ENCODE measurements at places on chromosomes 3 and 15.

DNA sequence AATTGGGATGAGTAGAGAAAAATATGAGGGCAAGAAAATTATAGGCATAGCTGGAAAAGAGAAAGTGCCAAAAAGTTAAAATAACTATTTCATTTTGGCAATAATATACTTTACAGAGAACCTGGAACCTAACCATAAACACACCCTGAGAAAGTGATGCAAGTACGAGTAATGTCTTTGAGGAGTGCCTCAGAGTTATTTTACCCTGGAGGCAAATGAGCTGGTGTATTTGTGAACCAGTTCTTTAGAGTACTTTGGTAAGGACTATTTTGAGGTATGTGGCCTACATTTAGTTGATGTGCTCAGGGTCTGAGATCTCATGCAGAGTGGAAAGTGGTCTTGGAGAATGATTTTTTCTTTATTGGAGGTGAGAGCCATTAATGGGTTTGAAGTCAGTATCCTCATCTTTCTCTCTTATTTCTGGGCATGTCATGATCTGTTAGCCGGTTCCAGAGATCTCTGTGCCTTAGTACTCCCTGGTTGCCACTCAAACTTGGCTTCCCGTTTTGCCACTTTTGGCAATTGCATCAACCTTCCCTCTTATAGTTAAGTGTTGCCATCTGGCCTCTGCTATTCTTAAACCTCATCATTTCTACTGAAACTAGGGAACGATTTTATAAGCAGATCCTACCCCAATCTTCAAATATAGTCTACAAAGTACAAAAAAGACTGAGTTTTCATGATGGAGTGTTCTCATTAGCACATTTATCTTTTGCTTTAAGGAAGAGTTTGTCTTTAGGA lies 145.7 kb downstream of the EPHA6 start:
- no peak for DNase-seq

DNA sequence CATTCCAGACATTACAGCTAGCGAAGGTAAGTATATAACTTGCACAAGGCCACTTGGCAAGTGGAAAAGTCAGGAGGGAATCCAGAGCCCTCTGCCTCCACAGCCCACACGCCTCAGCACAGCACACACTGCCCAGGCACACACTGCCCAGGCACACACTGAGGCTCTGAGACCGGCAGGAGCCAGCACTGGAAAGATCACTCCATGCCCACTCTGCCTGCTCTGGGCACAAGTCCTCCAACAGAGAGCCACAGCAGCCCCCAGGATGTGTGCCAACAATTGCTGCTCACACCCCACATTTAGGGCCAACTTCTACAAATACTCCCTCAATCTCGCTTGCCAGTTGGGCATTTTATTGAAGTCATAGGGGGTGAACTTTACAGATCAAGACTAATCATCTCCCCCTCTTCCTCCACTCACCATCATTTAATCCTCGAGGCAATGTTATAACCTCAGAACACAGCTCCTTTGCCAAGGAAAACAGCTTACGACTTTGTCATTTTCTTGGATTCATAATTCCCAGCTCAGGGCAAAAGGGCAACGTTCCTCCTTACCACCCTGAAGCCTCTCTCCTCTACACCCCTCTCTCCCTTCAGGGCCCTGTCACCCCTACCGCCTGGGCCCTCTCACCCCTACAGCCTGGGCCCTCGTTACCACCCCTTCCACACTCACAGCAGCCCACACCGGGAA lies 53.0 kb upstream of the TPM1 start:
- DNase-seq: no peak

- DNase-seq: no peak
Measured at GRCh38 chr3:190178779-190179178, 58.1 kb upstream of the P3H2 start.

DNA sequence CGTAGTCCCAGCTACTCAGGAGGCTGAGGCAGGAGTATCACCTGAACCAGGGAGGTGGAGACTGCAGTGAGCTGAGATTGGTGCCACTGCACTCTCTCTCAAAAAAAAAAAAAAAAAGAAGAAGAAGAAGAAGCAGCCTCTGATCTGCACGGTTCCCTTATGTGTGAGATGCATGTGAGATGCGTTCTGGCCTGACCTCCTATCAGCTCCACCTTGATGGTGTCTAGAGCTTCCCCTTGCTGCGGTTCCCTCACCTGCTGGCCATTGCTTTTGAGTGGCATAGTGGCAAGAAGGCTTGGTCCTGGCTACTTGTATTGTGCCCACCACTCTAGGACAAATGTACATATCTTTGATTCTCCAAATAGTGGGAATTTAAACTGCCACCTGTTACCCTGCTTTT lies 49.4 kb upstream of the CFAP161 start:
- no peak for DNase-seq

- DNase-seq: no peak
Measured at GRCh38 chr15:79455943-79456342, 23.8 kb downstream of the MINAR1 start.

DNA sequence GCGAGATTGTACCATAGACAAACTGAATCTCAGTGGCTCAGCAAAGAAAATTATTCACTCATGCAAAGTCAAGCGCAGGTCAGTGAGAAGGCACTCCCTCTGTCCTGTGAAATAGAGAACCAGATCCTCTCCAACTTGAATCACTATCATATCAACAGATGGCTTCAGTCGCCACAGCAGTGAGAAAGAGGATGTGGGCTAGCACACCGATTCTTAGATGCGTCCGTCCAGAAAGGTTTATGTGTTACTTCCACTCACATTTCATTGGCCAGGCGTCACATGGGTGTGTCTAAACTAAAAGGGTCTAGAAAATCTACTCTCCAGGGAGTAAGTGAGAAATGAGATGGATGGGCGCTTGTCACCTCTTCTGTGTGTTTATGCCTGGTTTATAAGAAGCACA lies 141.6 kb upstream of the KBTBD8 start:
- peak; percentile 30 for DNase-seq

DNA sequence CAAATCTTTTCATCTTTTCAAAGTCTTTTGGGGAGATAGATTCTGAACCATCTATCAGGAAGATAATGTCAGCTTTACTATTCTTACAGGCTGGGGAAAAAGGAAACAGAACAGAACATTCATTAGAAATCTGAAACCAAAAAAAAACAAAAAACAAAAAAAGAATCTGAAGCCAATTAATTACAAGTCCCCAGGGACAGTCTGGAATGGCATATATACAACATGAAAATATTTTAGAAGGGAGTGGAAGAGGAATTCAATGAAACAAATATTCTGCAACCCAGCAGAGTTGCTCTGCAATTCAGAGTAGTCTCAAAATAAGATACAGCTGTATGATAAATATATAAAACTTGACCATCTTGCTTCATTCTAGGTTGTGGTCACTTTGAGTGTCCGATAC lies 41.7 kb upstream of the CAPN7 start:
- DNase-seq: no peak

DNA sequence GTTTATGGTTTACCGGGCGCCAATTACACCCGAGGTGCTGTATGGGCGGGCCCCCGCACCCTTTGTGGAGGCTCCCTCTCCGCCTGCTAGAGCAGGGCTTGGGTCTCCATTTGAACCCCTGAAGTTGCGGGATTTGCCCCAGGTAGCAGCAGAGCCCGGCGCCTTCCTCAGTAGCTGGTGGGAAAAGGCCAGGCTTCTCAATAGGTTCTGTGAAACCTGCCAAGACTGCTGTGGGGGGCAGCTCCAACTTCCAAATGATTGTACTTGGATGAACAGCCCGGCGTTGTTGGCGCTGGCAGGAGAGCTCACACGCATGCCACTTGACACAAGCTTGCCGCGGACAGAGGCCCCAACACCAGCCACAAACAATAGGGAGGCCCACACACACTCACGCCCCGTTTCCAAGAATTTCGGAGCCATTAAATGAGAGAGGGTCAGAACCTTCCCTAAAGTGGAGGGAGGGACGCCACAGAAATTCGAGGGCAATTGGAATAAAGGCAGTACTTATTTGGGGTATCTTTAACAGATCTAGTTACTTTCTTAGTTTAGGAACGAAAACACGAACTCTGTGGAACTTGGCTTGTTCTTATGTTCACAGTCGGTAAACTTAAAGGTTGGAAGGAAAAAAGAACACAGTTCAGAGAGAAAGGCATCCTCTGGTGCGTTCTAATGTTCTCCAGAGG lies 1.4 kb downstream of the EPHB3 start:
- no peak for DNase-seq

DNA sequence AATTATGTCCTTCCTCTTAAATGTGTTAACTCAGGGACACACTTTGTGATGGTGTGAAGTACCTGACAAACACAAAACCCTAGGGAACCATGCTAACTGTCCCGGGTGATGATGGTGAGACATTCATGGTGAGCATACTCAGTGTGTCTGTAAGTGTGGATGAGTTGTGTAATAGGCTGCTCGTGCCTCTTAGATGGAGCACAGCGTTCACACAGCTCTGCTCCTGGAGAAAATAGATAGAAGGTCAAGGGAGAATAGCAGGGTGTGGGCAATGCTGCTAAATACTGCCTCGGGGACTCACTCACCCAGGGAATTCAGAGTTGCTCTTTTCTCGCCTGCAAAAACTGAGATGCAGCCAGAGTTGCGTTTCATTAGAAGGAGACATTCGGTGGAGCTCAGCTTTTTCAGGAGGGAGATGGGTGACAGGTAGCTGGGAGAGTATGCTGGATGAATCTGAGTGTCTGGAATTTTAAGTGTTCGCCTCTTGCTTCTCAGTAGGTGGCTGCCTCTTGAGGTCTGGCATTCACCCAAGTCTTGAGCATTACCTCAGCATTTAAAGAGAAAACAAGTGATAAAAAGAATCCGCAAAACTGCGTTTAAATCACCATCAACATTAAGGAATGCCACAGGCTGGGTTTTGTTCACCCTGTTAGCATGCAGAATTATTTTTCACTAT lies 813.2 kb downstream of the AGBL1 start:
- DNase-seq: no peak

DNA sequence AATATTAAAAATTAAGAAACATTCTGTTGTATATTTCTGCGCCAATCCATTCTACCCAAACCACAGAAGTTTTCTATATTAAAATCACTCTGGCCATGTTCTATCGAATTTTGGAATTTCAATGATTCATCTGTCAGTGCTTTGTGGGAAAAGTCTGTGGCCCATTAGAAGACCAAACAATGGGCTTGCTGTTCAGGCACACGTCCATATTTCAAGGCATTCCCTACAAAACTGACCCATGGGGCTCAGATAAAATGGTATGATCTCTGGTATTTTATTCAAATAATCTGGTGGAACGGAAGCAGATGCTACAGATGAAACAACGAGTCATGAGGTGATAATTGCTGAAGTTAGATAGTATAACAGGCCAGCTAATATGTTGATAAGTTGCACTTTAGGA lies 12.4 kb downstream of the NPHP3 start:
- no peak for DNase-seq

DNA sequence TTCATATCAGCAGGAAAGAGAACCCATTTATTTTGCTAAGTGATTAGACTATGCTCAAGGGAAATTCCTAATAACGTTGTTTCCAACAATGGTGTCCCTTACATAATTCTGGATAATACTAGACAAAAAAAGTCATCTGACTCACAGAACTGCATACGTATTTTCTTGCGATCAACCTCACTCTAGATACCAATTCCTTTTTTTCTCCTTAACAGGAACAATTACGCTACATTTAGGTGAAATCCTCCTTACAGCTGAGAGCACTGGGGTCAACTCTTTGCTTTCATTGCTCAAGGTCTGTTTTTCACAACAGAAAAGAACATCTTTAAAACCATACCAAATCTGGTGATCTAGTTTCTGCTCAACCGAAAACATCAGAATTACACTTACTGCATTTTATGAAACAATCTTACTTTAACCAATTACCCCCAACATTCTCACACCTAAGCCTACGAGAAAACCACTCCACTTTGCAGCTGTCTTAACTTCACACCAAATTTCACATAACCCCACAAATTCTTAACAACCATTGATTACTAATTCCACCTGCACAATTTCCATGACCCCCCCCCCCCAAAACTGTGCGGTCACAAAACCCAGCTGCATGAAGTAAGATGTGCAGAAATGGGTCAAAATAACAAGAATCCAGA lies 61.2 kb upstream of the ICE2 start:
- DNase-seq: no peak

DNA sequence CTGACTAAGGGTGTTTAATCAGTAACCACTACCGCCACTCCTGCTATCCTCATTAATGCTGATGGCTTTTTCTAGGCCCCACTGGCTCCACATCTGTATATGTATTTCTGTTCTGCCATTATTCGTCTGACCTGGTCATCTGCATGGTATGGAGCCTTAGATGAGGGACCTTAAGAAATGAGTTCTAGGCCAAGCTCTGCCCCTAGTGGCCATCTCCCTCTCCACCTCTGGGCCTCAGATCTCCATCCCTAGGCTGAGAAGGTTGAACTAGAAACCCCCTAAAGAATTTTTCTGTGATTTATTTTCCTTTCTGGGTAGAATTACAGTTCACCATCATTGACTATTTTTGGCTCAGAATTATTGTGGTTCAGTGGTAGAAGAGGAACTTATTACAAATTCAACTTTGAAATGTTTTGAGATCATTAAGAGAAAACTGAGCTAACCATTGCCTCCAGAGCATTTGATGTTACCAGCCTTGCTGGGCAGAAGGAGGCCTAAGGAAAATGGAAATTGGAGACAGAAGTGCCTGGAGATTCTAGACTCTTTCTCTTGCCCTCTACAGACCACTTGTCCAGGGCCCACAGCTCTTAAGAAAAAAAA lies 325.2 kb upstream of the NR2E3 start:
- no peak for DNase-seq

DNA sequence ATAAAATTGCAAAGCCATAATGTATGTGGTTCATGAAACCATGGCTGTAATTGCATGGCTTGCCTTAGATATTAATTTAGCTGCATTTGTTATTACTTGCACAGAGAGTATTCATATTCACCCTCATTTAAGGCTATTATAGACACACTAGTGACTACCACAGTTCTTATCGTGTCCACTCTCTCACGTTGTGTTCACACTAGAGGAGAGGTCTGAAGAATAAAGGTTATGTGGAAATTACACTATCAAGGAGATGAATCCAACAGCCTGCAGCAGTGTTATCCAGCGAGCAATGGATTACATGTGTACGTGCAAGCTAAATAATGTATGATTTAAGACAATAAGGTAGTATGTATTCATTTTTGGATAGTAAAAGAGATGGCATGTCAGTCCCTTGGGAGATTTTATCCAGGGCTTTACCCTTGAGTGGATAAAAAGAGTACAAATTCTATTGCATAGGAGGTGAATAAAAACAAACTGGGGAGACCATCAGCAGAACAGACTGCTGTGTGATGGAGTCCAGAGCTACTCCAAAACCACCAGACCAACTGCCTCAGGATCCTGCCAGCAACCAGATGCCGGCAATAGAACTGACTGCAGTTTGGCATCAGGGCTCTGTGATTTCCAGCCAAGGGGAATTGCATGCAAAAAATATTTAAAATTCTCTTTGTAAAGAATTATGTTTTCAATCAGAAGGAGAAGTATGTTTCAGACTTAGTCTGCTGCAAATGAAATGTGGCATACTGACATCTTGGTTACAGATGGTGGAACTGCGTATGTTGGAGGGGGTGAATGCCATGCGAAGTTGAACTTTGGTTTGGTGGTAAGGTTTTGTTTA lies 146.6 kb downstream of the RBMS3 start:
- no peak for DNase-seq

GRCh38 chr3:81816473-81817250 lies 55.2 kb upstream of the GBE1 start:
- DNase-seq: no peak

GRCh38 chr3:168824107-168824506 lies 728.4 kb upstream of the GOLIM4 start:
- no peak for DNase-seq

All from NB4 (cell line).